Stimulated activated CD4-positive, alpha-beta T cell treated with anti-CD3 and anti-CD28 coated beads, Interleukin-12 subunit alpha, Interleukin-12 subunit beta, amount 100 ng/mL, for 4 hours (primary cell): ENCODE measurements at places on chromosomes 2 and 18.
A peak's percentile ranks its signal among the peaks of the same experiment; 100 is the strongest.

DNA sequence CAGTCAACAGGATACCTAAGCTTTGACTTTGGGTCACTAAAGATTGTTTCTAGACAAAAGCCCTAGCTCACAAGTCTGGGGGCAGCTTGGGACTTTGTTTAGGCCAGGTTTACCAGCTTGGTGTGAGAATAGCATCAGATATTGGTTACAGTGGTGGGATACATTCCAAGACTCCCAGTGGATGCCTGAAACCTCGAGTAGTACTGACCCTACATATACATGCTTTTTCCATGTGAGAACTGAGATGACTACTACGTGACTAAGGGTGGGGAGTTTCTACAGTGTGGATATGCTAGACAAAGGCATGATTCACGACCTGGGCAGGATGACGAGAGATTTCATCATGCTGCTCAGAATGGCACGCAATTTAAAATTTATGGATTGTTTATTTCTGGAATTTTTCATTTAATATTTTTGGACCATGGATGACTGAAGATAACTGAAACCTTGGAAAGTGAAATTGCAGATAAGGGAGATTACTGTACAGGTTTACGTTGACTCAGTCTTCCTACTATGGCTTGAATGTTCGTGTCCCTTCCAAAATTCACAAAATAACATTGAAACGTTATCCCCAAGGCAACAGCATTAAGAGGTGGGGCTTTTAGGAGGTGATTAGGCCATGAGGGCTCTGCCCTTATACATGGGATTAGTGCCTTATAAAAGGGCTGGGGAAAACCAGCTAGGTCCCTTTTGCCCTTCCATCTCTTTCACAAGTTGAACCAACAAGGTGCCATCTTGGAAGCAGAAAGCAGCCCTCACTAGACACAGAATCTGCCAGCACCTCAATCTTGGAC lies 50.2 kb upstream of the CTAGE1 start:
- no peak for DNase-seq

- DNase-seq = no peak
These were observed 1322.1 kb upstream of the ZEB2 start for GRCh38 chr2:145841973-145842372.

DNA sequence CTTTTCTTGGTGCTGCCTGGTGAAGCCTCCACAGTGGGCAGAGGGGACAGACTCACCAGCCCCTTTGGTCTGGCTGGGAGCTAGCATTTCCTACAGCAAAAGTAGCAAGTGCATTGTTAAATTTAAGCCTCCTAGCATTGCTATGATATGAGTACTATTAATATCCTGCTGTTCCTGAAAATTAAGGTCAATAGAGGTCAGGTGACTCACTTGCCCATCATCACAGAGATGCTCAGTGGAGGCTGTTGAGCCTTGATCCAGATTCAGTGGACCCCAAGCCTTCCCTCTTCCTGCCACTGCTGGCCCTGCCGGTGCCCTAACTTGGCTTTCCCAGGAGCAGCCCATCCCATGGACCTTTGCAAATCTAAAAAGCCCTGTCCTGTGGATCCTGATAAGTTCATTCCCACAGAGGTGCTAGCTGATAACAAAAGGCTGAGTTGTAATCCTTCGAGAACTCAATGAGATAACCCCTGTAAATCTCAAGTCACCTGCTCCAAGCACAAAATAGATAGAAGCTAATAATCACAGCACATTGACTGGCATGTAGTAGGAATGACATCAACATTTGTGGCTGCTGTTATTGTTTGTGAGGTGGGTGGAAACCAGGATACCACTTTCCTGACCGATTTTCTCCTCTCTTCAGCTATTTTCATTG lies 84.4 kb downstream of the THNSL2 start:
- DNase-seq = no peak

GRCh38 chr2:53455094-53455493 lies 312.5 kb upstream of the CHAC2 start:
- DNase-seq = no peak

DNA sequence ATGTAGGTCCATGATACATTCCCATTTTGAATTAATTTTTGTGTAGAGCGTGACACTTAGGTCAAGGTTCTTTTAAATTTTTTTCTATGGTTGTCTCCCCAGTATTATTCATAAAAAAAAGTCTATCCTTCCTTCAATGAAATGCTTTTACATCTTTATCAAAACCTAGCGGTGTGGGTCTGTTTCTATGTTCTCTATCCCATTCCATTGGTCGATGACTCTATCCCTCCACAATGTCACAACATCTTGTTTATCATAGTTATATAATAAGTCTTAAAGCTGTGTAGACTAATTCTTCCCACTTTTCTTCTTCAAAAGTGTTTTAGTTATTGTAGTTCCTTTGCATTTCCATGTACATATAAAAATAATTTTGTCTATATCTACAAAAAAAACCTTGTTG lies 47.2 kb upstream of the GPR17 start:
- no peak for DNase-seq

DNA sequence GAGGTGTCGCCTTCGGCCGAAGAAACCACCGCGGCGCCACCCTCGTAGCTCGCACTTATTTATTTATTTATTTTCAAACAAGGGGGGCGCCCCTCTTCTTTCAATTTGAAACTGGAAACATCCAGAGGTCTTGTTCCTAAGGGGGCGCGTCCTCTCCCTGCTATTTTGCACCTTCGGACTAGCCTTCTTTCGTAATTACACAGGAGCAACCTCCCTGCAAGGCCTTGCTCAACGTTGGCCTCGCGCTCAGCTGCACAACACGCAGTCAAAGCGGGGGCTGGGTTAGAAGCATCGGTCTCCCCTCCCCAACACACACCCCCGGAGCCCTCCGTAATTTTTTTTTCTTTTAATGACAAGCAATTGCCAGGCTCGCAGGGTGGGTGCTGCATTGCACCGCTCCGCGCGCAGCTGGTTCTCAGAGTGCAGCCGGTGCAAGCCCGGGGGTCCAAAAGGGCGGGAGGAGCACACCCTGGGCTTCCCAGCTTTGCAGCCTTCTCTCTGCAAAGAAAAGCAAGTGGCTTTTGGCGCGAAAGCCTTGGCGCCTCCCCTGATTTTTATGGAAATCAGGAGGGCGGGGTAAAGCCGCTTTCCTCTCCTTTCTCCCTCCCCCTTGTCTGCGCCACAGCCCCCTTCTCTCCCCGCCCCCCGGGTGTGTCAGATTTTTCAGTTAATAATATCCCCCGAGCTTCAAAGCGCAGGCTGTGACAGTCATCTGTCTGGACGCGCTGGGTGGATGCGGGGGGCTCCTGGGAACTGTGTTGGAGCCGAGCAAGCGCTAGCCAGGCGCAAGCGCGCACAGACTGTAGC lies at the start of gene MYCN:
Gene MYCN, plus strand, starts transcription at position 697 of the 807 bp plus-strand sequence. CDS start 1,515 bp downstream, outside the sequence.
- peak; percentile 9 for DNase-seq

DNA sequence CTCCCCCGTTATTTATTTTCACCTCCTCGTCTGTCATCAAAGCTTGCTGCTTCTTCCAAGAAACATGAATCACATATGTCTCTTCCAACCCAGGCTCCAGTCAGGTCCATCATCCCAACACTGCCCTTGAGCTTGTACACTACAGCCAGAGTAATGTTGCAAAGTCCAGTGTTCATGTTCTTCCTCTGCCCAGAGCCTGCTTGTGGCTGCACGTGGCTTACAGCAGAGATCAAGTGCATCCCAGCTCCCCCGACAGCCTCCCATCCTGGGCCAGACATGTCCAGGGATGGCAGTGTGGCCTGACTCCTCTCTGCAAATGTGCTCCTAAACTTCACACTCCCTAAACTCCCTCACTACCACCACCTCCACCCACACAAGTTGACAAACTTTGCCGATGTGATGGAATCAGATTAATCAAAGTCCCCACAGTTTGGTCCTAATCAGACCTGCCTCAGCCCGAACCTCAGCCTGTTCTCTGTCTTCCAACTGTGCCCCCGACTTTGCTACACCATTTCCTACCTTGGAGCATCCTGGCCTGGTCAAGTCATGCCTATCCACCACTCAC lies 54.2 kb upstream of the MAPRE3 start:
- DNase-seq = no peak

DNA sequence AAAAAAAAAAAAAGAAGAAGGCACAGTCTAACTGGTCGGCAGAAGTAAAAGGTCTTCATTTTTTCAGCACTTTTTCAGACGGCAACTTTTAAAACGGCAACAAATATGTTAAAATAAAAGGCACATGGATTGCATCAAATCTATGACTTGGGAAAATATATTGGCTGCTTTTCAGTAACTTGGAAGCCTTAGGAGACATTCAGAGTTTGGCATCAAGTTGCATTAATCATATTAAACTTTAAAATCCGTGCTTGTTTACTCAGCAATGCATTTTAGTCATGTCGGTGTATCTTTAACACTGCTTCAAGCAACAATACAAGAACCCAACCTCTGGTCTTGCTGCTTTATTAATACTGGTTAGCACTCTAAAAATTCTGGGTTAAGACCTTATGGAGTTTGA lies 111.1 kb downstream of the MEP1B start:
- no peak for DNase-seq

GRCh38 chr2:17821080-17821479 lies 4.8 kb downstream of the MSGN1 start:
- DNase-seq = no peak

DNA sequence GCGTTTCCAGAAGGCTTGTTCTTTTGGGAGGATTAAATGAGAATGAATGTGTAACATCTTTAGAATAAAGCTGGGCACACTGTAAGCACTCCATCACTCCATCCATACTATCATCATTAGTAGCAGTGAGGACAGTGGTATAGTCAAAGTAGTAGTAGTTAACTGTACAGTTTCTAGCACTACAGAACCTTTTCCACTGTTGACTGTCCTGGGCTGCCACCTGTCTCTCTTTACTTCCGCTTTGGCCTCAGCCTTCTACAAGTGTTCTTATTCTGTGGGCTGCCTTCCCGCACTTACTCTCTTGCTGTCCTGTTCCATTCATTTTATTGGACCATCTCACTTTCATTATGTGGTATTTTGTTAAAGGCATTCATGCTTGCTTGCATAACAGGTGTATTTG lies 3.3 kb downstream of the SLC9A2 start:
- DNase-seq = no peak

DNA sequence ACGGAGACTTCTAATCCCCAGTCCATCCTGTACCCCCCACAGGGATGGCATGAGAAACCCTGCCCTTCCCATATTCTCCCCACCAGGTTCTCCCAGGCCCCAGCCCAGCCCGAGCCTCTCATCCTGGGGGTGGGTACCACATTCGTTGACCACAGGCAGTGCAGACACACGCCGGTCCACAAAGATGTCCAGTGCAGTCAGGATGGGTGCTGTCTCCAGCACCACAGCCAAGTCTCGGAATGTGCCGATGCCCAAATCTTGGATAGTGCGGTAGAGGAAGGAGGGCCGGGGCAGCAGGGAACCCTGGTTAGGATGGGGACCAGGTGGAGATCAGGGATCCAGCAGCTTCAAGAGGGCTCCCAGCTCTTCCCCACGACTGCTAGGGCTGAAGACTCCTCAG lies 4.8 kb downstream of the PRKAG3 start:
- no peak for DNase-seq

GRCh38 chr2:232013701-232014353 lies 52.3 kb downstream of the DIS3L2 start:
- DNase-seq = no peak

- no peak for DNase-seq
These were observed 29.6 kb downstream of the LCLAT1 start for GRCh38 chr2:30476636-30477035.
